ENCODE measurements at places on chromosomes 12 and 14. TPM values are rescaled to one million over a fixed set of nuclear protein-coding genes. Genes with fewer than 3 reads are reported as not detected.

TBX3 gene
- 61.6 TPM for total RNA-seq

MYO1A gene
- not detected for total RNA-seq

P2RX2 gene
- not detected for total RNA-seq

HOTAIR gene
- not detected for total RNA-seq

PXMP2 gene
- 59.0 TPM for total RNA-seq

APOF gene
- not detected for total RNA-seq

DDX47 gene
- total RNA-seq: 75.4 TPM

FANCM gene
- 13.3 TPM for total RNA-seq

AVPR1A gene
- not detected for total RNA-seq

PIP4P1 gene
- 22.9 TPM for total RNA-seq

SAV1 gene
- 13.5 TPM for total RNA-seq

KRT79 gene
- total RNA-seq: 4.8 TPM

DDX11 gene
- 10.2 TPM for total RNA-seq

FGD4 gene
- total RNA-seq: 2.0 TPM

KRT78 gene
- 0.36 TPM for total RNA-seq

CHURC1 gene
- 62.2 TPM for total RNA-seq

RD3L gene
- total RNA-seq: not detected

SCNN1A gene
- not detected for total RNA-seq

TSHR gene
- total RNA-seq: not detected

DBX2 gene
- total RNA-seq: not detected

A2M gene
- 29.7 TPM for total RNA-seq

INTS13 gene
- total RNA-seq: 46.8 TPM

PLD4 gene
- total RNA-seq: not detected

TAMALIN gene
- 0.20 TPM for total RNA-seq

RBM23 gene
- total RNA-seq: 79.2 TPM

HCAR2 gene
- total RNA-seq: not detected

TSPAN9 gene
- total RNA-seq: 37.6 TPM

AP5M1 gene
- total RNA-seq: 32.1 TPM

NRIP2 gene
- total RNA-seq: not detected

PIWIL1 gene
- total RNA-seq: not detected

ZNF10 gene
- total RNA-seq: 1.6 TPM

PRH2 gene
- total RNA-seq: not detected

CYP27B1 gene
- 1.1 TPM for total RNA-seq

PKP2 gene
- total RNA-seq: not detected

BHLHE41 gene
- 7.8 TPM for total RNA-seq

STAC3 gene
- 0.84 TPM for total RNA-seq

PSMC6 gene
- total RNA-seq: 186 TPM

NOXRED1 gene
- not detected for total RNA-seq

IAPP gene
- not detected for total RNA-seq

SEL1L gene
- 34.6 TPM for total RNA-seq

MAP4K5 gene
- total RNA-seq: 51.4 TPM

BEGAIN gene
- total RNA-seq: not detected

C1S gene
- total RNA-seq: 15.3 TPM

HOXC6 gene
- total RNA-seq: 0.84 TPM

TTC9 gene
- total RNA-seq: not detected
